Caco-2 (cell line): ENCODE measurements at places on chromosomes 1 and 21. TPM values are rescaled to one million over a fixed set of nuclear protein-coding genes. Genes with fewer than 3 reads are reported as not detected.

GRCh38 chr1:152148981-152149380 is 10.0 kb downstream of the RPTN start:
- no peak overlapping the region for H3K4me3 ChIP-seq
- H3K27ac ChIP-seq: no peak overlapping the region
- no peaks in the 10 kb centered on the region for H3K36me3 ChIP-seq

DNA sequence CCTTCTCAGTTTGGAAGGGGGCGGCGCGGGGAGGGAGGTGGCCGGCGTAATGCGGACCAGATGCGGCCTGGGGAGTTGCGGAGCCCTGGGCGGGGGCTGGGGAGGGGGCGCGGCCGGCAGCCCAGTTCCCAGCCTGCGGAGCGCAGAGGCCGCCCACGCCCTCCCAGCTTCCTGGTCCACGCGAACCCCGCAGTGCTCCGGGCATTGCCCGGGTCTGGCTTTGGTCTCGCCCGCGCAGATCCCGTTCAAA is 695 bp downstream of the DMBX1 start:
- H3K4me3 ChIP-seq: peak overlapping the region; percentile 46
- H3K36me3 ChIP-seq: no peaks in the 10 kb centered on the region
- no peak overlapping the region for H3K27ac ChIP-seq
- peaks cover 2% of the 10 kb centered on the region for H3K27me3 ChIP-seq

DNA sequence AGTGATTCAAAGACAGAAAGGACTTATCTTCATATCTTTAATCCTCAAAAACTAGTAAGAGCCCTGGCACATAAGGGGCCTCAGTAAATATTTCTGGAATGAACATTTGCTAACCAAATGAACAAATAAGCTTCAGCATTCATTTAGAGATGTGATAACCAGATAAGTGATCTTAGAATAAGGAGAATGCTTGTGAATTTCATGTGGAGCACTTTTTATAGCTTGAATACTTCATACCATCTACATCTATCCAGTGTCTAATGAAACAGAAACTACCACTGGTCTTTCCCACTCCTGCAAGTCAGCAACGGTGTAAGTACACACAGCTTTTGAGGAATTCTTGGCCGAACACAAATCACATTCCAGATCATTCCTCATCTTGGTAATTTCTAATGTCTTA is 38.5 kb downstream of the EDEM3 start:
- no peak overlapping the region for H3K4me3 ChIP-seq
- no peaks in the 10 kb centered on the region for H3K36me3 ChIP-seq
- H3K27me3 ChIP-seq: no peaks in the 10 kb centered on the region
- DNase-seq: no peak
- no peak overlapping the region for H3K27ac ChIP-seq

- H3K27ac ChIP-seq: peak overlapping the region; percentile 84
- peak; percentile 97 for DNase-seq
- no peaks in the 10 kb centered on the region for H3K27me3 ChIP-seq
- no peak overlapping the region; the same call in 1 of the 2 replicates for H3K4me3 ChIP-seq
Measured at GRCh38 chr1:32716312-32717148, 14.0 kb upstream of the SYNC start.

DNA sequence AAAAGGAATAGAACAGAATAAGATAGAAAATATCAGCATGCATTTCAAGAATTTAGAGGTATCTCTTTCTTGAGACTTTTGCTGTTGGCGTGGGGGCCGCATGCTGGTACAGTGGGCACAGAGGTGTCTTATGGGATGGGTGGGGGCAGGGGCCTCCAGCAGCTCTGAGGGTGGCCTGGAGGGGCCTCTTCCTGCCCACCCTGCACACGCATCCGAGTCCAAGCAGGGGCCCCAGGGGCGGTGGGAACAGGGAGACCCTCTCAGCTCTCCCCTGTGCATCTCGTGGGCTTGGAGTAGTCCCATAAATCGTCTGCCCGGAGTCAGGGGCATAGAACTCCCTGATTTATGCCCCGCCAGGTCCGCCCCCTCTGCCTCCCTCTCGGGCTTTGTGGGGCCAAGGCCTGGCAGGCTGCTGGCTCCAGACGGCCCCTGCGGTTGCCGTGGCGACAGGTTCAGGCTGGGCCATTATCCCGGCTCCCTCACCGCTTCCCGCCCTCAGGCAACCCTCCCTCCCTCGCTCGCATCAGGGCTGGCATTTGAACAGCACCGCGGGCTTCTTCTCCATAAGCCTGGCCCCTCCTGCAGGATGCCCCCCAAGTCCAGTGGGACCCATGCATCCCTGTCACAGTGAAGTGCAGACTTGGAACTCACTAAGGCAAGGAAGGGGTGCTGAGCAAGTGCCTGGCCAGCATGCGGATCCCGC is 133.2 kb upstream of the ZBTB40 start:
- no peak for DNase-seq
- no peak overlapping the region for H3K4me3 ChIP-seq
- H3K4me1 ChIP-seq: no peaks in the 10 kb centered on the region
- no peak overlapping the region for H3K27ac ChIP-seq

- DNase-seq: no peak
- H3K27me3 ChIP-seq: no peaks in the 10 kb centered on the region
- H3K4me1 ChIP-seq: no peaks in the 10 kb centered on the region
- no peaks in the 10 kb centered on the region; the same call in 1 of the 2 replicates for H3K36me3 ChIP-seq
- H3K27ac ChIP-seq: no peak overlapping the region
Measured at GRCh38 chr1:168097921-168098528, 38.7 kb downstream of the GPR161 start.

GRCh38 chr1:196400478-196401451 is 207.5 kb downstream of the KCNT2 start:
- H3K27me3 ChIP-seq: no peaks in the 10 kb centered on the region
- no peaks in the 10 kb centered on the region for H3K4me1 ChIP-seq
- no peak for DNase-seq
- H3K4me3 ChIP-seq: no peak overlapping the region
- H3K36me3 ChIP-seq: no peaks in the 10 kb centered on the region
- no peak overlapping the region for H3K27ac ChIP-seq

DNA sequence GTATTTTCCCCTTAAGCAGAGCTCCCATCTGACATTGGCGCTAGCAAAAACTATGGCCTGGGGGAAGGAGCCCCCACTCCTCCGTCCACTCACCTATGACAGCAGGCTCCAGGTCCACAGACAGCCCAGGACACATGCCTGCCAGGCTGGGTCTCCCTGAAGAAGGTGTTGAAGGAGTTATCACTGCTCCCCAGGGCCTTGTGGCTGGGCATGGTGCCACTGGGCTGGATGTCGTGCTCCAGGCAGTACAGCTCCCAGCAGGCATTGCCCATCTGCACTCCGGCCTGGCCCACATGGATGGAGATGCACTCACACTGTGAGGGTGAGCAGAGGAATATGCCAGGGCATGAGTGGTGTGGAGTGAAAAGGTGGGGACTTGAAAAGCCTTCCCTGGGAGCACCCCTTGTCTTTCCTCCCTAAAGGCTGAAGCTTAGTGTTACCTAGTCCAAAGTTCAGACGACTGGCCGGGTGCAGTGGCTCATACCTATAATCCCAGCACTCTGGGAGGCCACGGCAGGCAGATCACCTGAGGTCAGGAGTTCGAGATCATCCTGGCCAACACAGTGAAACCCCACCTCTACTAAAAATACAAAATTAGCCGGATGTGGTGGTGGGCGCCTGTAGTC is 30.0 kb downstream of the RABIF start:
- DNase-seq: no peak
- peaks cover 67% of the 10 kb centered on the region for H3K4me1 ChIP-seq
- peak overlapping the region; percentile 95 for H3K27ac ChIP-seq
- no peak overlapping the region for H3K4me3 ChIP-seq
- H3K27me3 ChIP-seq: no peaks in the 10 kb centered on the region

- H3K36me3 ChIP-seq: no peaks in the 10 kb centered on the region
- H3K4me1 ChIP-seq: peaks cover 81% of the 10 kb centered on the region
- no peaks in the 10 kb centered on the region for H3K27me3 ChIP-seq
- H3K4me3 ChIP-seq: no peak overlapping the region
- H3K27ac ChIP-seq: peak overlapping the region; percentile 86
Measured at GRCh38 chr1:186494832-186495271, 33.9 kb upstream of the PDC start.

DNA sequence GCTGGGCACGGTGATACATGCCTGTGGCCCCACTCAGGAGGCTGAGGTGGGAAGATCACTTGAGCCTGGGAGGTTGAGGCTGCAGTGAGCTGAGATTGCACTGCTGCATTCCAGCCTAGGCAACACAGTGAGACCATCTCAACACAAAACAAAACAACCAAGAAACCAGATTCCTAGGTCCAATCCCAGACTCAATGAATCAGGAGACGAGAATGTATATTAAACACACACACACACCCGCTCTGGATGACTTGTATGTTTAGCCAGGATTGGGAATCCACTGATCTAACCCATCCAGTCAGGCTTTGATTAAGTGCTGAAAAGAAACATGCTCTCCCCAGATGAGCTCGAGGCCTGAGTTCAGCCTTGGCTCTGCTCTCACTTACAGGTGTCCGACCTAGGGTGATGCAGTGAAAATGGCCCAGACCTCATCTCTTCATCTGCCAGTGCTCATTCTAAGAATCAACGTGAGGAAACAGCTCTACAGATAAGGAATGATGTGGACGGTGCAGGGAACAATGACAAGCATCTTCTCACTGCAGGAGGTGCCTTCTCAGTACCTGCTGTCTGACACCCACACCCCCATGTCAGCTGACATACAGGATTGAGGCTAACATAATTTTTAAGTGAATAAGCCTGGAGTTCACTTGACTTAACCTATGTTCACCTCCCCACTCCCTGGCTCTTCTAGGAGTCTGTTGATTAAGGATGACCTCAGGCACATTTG is 15.3 kb upstream of the SRSF4 start:
- no peak for DNase-seq
- H3K4me3 ChIP-seq: no peak overlapping the region
- H3K27ac ChIP-seq: no peak overlapping the region
- H3K27me3 ChIP-seq: no peaks in the 10 kb centered on the region
- H3K4me1 ChIP-seq: peaks cover 7% of the 10 kb centered on the region
- H3K36me3 ChIP-seq: no peaks in the 10 kb centered on the region

The TACSTD2 gene
- total RNA-seq: 25.6 and 31.9 TPM in 2 replicates

The FBXO2 gene
- 78.5 and 79.8 TPM in 2 replicates for total RNA-seq
